ENCODE measurements at places on chromosomes 3 and 15. TPM values are rescaled to one million over a fixed set of nuclear protein-coding genes. Genes with fewer than 3 reads are reported as not detected.

DNA sequence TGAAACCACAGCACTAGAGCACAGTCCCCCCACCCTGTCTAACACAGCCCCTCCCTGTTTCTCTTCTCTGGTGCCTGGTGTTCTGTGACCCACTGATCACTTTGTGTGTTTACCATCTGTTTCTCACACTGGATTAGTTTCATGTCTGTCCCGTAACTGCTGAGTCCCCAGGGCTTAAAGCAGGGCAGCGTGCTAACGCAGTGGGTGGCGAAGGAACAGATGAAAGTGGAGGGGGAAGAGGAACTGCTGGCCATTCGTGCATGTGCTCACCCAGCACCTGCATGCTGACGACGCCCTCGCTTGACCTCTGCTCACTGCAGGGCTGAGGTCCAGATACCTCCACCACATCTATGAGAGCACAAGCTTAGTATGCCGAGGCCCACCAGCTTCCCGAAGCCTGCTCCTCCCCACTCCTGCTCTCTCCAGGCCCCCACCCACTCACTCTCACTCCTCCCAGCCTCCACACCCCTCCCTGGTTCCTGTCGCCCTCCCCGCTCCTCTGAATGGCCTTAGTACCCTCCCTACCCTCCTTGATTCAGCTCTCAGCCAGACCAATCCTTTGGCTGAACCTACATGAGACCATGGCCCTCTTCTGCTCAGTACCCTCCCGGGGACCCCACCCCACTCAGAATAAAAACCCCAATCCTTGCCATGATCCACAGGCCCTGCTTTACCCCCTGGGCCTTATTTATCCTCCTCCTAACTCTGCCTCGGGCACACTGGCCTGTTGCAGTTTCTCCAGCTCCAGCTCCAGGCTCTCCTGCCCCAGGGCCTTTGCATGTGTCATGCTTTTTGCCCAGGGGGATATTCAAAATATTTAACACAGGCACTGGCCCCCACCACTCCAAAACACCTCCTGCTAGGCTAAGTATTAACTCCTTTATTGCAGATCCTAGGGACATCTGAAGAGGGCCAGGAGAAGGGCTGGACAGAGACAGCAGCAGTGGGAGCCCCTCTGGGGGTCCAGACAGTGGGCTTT, 15.1 kb upstream of the IQSEC1 start:
- DNase-seq, result no peak

GRCh38 chr15:85383470-85384148, 3.2 kb downstream of the AKAP13 start:
- DNase-seq, result no peak

The ZMAT3 gene
- polyA plus RNA-seq, result 11.3 TPM

DNA sequence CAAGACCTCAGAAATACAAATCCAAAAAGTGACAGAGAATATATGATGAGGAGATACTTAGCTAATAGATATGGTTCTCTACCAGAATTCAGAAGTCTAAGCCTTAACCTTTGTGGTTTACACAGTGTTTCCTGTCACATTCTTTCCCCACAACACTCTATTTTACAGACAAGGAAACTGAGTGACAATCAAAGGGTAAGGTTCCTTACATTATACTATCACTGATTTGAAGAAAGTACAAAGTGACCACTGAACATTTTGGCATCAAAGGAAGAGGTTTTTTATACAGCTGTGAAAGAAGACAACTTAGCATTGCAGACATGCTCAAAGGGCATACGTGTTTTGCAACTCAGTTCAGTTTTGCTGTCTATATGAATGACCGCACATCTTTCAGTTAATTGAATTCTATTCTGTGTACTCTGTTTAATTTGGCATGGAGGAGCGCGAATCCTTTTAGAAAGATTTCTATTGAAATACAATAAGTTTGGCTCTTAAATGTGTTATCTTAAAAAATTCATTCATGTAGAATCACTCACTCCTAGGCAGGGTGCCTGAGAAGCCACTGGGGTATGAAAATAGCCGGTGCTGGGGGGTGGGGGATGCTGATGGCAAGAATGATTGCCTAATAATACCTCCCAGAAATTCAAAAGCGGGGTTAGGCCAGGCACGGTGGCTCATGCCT, 66.5 kb upstream of the SKOR1 start:
- no peak for DNase-seq

- DNase-seq, result no peak
Measured at GRCh38 chr3:171788546-171789351, 21.5 kb downstream of the PLD1 start.

DNA sequence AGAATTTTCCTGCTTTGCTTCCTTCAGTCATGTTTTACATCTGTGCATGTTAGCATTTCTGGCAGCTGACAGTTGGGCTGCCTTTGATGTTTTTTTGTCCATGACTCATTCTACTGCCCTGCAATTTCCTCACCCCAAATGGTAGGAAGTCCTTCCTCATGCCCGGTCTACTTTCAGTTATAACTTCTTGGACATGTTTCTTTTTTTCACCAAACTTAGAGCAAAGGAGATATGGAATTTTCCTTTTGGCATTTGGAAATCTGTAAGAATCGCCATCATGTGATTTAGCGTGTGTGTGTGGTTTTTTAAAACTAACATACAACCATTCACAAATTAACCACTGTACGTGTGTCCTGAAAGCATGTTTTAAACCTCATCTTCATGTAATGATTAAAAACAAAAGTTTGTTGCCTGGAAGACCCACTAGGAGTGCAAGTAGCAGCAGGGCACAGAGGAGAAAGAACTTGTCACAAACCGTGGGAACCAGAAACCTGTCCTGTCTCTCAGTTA, 430.7 kb upstream of the CFAP20DC start:
- DNase-seq, result no peak

The DNAH1 gene
- 14.8 TPM for polyA plus RNA-seq

GRCh38 chr15:79820820-79821219, 76.0 kb downstream of the MTHFS start:
- no peak for DNase-seq

DNA sequence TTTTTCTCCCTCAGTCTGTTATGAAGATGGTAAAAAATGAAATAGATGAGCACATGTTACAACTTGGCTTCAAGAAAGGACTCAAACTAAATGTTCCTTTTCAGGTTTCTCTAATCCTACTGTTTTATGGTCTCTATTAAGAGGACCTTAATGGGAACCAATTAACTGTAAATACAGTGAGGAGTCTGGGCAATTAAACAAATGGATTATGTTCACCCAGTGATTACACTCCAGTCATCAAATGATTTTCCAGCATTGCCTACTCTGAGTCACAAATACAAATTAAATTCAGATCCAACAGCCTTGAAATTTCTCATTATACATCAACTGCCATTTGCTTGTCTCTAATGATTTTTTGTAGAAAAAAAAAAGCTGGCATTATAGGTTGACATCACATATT, 129.2 kb downstream of the NEK10 start:
- DNase-seq, result no peak

The PSMD6 gene
- 140 TPM for polyA plus RNA-seq

GRCh38 chr15:87461631-87462030, 794.9 kb downstream of the NTRK3 start:
- no peak for DNase-seq
